H7 (cell line): ENCODE measurements at places on chromosomes 5 and 9.

DNA sequence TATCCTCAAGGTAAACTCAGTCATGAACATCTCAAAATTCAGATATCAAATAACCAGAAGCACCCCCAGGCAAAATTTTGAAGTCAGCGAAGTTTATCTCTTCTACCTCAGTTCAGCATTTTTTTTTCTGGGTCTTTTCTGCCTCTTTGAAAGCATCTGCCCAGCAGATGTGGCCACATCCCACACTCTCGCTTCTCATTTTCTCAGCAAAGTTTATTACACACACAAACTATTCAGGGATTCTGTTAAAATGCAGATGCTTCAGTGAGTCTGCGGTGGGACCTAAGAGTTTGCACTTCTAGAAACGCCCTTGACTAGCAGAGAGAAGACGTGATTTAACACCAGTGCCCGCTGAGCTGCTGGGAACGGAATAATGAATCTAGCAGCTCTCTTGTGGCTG is 19.3 kb downstream of the RASEF start:
- no peak for DNase-seq

DNA sequence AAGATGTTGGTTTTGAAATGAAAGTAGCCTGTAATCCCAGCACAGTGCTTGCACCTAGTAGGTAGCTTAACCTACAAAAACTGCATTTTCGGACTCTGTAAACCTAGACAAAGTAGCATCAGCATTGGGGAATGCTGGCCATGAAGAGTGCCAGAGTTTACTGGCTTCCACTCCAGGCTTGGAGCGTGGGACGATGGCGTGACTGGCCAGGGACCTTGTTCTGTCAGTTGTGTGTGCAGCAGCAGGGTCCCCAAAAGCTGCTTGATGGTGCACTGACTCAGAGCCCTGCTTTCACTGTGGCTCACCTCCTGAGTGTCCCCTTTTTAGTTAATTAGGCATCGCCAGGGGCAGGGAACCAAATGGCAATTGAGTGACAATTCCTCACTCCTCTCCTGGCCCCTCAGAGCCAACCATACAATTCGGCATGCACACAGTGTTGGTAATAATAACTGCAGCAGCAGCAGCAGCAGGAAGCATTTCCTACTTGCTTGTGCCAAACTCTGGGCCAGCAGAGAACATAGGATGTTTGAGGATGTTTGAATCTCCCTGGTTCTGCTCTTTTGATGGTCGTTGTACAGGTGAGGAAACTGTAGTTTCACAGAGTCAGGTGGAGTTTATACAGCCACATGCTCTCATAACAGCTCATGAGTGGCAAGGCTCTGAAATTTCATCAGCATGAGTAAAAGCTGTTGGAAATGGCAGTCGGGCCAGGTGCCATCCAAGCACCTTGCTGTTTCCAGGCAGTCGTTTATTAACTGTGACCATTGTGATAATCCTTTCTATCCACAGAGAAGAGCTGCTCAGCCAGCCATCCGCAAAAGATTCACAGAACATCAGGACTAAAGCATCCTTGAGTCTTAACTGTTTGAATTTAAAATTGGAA is 4.2 kb downstream of the UBE2QL1 start:
- DNase-seq: no peak

- DNase-seq: no peak
Observed at GRCh38 chr9:99114049-99114440, 9.1 kb downstream of the TGFBR1 start.

- peak; percentile 87 for DNase-seq
Observed at GRCh38 chr9:136151214-136151804, 32.6 kb upstream of the TMEM250 start.

DNA sequence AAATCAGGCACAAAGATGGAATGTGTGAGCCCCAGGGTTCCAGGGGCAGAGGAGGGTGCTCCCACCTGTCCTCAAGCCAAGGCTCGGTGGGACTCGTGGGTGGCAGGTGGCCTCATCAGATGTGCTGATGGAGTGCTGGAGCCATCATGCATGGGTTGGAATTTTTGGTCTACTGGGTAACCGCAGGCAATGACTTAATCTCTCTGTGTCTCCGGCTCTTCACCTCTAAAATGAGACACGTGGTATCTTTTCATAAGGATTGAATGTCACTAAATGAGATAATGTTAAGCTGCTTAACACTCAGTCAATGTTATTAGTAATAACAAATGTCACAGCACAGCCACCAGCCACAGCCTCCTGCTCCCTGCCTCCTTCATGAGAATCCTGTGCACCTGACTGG is 245.5 kb downstream of the HSPA4 start:
- no peak for DNase-seq

- no peak for DNase-seq
Observed at GRCh38 chr5:74370168-74370567, 270.4 kb downstream of the ENC1 start.

DNA sequence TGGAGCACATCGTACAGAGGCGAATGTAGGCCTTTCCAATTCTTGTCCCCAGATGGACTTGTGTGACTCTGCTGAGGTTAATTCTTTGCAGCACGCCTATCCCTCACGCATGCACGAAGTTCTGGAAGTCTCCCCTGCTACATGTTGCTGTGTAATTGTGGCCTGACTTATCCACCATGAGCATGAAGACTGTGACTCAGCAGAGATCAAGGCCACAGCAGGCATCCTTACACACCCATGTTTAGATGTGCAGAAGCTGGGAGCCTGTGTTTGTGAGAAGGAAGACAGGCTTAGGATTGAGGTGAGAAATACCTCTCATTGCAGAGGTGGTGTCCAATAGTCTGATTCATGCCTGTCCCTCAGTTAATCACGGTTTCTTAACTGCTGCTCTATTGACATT is 135.6 kb downstream of the ICE1 start:
- DNase-seq: no peak

GRCh38 chr5:856531-857425 is 6.0 kb upstream of the ZDHHC11 start:
- DNase-seq: peak; percentile 41

GRCh38 chr5:27007121-27007520 is 31.3 kb downstream of the CDH9 start:
- no peak for DNase-seq

DNA sequence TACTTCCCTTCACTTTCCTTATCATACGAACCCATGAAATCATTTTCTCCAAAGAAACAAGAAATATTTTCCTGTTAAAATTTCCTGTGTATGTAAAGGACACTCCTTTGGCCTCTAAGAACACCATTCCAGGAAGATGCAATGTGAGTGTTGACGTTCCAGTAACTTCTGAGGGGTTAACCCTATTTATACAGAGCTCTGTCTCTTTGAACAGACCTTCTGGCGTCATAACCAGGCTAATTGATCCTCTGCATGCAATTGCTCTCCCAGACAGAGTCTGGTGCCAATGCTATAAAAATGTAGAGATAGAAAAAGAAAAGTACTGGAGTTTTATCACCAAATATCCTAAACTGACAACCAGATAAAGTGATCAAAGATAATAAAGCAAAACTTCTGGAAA is 218.5 kb downstream of the TLE1 start:
- no peak for DNase-seq

DNA sequence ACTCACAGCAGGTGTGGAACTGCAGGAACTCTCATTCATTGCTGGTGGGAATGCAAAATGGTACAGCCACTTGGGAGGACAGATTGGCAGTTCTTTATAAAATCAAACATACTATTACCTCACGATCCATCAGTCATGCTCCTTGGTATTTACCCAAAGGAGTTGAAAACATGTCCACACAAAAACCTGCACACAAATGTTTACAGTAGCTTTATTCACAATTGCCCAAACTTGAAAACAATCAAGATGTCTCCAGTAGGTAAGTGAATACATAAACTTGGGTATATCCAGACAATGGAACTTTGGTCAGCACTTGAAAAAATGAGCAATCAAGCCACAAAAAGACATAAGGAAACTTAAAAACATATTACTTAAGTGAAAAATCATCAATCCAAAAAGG is 215.5 kb downstream of the IRX1 start:
- DNase-seq: no peak

- no peak for DNase-seq
Observed at GRCh38 chr9:121350993-121351561, 19.0 kb downstream of the STOM start.

GRCh38 chr5:143506836-143507552 is 103.5 kb upstream of the NR3C1 start:
- DNase-seq: no peak

GRCh38 chr5:44827681-44828080 is 18.9 kb downstream of the MRPS30 start:
- no peak for DNase-seq

DNA sequence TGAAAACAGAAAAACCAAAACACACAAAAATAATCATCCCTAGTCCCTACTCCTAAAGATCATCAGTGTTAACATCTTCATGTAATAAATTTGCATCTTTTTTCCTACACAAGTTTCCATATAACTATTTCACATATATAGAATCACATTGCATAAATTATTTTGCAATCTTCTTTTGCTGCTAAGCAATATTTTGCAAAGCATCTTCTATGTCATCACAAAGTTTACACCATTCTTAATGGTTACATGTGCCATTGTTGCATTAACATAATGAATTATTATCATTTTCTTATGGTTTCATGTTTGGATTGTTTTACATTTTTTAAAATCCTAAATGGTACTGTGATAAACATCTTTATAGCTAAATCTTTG is 17.8 kb downstream of the SH3TC2 start:
- no peak for DNase-seq

DNA sequence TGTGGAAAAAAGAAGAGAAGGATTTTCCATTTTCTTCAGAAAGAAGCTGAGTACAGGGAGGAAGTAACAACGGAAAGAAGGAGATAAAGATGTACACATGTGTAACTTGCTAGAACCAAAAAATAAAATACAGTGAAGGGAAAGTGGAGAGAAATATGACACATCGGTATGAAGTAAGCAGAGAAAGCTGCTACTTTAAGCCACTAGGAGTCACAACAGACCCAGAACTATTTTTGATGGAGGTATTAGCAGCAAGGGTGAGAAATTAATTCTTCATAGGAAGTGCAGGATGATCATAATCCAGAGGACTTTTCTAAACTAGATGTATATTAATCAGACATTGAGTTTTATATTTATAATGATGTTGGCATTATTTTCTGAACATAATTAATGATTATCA is 88.5 kb downstream of the FAM174A start:
- no peak for DNase-seq

- DNase-seq: peak; percentile 6
Observed at GRCh38 chr5:59221769-59222168, 638.9 kb downstream of the RAB3C start.

DNA sequence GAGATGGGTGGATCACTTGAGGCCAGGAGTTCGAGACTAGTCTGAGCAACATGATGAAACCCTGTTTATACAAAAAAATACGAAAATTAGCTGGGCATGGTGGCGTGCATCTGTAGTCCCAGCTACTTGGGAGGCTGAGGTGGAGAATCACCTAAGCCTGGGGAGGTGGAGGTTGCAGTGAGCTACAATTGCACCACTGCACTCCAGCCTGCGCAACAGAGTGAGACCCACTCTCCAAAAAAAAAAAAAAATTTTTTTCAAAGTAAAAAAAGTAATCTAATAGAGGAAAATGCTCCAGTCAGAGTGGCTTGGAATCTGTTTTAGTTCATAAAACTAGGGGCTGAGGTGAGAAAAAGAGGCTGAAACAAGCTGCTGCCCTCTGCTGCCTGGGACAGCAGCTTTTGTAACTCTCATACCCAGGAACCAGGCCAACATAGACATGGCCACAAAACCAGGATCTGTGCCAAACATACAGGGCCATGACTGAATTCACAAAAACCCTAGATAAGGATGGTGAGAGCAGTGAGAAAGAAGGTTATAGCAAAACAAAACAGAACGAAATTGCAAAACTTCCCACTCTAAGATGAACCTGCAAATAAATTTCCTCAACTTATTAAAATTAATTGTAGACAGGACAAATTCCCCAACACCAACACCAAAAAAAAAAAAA is 13.1 kb upstream of the DCAF12 start:
- DNase-seq: peak; percentile 43

- DNase-seq: no peak
Observed at GRCh38 chr5:41754857-41755256, 115.4 kb downstream of the OXCT1 start.

DNA sequence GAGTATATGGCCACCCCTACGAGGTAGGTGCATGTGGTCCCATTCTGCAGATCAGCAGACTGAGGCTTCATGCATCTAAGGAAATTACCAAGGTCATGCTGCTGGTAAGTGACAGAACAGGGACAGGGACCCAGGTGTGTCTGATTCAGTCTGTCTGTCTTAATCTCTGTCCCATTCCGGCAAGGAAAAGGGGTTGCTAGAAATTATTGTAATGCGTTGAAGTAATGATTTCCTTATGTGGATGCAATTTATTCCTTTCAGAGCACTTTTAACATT is 76.8 kb downstream of the AMBP start:
- DNase-seq: peak; percentile 18

- no peak for DNase-seq
Observed at GRCh38 chr5:17079562-17079961, 137.9 kb upstream of the BASP1 start.
